Stimulated activated CD4-positive, alpha-beta T cell treated with anti-CD3 and anti-CD28 coated beads, Interleukin-1b, Interleukin-23, amount 100 ng/mL, for 48 hours (primary cell): ENCODE measurements at places on chromosomes 6 and 20.

DNA sequence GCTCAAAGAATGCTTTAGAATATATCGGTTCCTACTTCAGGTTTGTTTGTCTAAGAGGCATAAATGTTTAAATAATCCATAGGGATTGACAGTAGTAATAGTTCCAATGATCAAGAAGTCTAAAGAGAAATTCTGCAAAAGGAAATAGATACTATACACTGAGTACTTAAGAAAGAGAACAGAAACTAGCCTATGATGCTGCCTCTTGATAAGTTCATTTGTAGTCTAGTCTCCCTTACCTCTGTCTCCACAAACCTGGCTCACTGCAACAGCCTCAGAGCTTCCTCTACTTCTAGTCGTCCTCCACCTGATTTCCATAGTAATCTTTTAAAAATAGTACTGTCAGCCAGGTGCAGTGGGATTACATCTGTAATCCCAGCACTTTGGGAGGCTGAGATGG is 511.8 kb downstream of the LMBRD1 start:
- DNase-seq = no peak

DNA sequence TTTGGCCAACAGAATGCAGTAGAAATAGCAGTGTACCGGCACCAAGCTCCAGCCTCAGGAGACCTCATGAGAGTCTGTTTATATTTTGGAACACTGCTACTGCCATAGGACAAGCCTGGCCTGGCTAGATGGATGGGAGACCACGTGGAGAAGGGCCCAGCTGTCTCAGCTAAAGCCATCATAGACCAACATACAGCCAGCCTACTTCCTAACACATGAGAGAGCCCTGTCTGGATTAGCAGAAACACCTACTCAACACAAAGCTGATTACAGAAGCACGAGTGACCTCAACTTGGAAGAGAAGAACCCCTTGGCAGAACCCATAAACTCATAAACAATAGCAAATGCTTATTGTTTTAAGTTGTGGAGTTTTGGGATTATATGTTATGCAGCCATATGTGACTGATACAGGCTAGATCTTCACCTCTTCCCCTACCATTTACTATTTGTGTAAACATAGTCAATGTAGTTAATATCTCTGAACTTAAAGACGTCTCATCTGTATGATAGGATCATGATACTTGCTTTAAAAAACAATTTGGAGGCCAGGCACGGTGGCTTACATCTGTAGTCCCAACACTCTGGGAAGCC is 199.4 kb upstream of the ZNF217 start:
- DNase-seq = no peak

DNA sequence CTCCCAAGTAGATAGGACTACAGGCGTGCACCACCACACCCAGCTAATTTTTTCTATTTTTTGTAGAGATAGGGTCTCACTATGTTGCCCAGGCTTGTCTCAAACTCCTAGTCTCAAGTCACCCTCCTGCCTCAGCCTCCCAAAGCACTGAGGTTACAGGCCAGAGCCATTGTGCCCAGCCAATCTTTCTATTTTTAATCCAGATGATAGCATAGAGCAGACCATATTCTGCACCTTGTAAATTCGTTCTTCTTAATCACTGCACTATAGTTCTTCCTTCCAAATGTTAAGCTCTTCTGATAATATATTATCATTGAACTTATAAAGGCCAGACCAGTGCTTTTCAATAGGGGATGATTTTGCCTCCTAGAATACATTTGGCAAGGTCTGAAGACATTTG is 24.0 kb upstream of the CNKSR3 start:
- no peak for DNase-seq

DNA sequence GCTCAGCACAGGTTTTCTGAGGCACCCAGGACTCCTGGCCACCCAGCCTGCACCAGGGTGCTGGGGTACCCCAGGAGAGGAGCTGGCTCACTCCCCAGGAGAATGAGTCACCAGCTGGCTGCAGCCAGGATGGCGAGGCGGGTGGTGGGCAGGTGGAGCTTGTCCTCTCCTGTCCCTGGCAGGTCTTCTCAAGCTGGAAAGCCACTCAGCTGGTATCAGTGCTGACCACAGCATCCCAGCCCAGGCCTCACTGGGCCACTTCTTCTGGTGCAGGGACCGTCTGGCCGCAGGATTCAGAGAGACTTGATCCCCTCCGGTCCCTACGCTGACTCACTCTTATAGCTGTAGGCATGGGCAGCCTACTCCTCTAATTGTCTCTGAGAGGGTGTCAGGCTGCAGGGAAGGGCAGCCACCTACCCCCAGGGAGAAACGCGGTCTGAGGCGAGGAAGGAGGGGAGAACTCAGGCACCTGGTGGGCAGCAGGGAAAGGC is 22.2 kb downstream of the TFEB start:
- no peak for DNase-seq

DNA sequence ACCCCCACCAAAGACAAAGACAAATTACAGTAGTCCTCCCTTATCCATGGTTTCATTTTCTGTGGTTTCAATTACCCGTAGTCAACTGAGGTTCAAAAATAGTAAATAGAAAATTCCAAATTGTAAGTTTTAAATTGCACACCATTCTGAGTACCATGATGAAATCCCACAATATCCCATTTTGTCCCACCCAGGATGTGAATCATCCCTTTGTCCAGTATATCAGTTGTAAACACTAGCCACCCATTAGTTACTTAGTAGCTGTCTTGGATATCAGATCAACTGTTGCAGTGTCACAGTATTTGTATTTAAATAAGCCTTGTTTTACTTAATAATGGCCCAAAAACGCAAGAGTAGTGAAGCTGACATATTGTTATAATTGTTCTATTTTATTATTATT is 364.0 kb upstream of the ARID1B start:
- no peak for DNase-seq

DNA sequence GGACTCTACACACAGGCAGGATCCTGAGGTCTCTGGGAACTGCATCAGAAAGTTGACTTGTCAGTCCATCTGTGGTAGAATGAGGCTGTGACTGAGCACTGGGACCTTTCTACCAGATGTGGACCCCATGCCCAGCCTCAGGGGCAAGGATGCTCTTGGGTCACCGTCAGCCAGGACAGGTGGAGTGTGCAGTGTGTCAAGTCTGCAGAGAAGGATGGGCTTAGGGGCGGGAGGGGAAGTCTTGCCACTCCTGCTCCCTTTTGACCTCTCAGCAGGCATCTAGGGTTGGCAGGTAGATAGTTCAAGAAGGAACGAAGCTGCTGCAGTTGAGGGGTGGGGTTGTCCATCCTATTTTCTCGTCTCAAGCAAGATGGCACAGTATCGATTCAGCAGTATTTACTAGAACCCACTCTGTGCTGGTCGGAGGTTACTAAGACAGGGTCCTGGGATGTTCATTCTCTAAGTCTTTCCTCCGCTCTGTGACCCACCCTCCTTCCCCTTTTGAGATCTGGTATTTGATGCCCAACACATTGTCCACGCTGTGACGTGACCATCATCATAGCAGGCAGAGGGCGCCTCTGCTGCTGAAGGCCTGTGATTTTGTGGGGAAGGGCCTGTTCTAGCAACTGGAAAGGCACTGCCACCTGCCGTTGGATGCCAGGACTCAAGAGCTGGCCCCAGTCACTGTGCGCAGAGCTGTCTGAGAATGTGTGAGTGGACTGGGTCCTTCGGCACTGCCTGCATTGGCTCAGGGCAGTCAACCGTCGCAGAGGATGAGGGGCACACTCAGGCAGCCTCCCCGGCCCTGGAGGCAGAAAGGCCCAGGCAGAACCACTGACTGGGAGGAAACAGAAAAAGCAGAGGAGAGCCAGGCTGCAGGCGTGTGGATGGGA is 23.2 kb downstream of the RBCK1 start:
- DNase-seq = peak; percentile 40

DNA sequence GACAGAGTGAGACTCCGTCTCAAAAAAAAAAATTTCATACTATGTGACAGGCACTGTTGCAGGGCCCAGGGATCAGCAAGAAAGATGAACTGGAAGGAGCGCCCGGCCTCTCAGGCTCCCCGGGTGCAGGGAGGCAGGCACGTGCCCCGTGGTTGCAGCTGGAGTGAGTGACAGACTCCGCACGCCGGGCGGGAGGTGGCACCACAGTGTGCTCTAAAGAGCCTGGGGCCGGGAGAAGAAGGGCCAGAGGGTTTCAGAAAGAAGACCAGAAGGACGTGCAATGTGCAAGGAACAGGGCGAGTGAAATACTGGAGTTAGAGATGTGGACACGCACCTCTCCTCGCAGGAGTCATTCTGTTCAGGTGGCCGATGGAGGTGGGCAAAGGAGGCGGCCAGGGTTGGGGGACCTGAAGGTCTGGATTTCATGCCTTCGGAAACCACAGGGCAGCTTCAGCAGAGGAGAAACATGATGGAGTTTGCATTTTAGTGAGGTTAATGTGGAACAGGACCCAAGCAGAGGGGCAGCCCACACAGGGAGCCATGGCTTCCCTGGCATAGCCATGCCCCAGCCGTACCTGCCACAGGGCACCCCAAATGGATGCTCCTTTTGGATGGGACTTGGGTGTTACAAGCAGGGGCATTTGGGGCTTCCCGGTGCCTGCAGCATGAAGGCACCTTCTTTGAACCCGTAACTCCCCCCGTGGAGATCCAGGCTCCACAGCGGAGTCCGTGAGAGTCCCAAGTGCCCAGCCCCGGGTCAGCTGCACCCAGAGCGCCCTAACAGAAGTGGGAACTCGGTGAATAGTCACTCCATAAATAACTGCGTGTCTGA is 226.2 kb downstream of the ERMARD start:
- no peak for DNase-seq

GRCh38 chr20:50004229-50004628 is 21.4 kb downstream of the SNAI1 start:
- no peak for DNase-seq

DNA sequence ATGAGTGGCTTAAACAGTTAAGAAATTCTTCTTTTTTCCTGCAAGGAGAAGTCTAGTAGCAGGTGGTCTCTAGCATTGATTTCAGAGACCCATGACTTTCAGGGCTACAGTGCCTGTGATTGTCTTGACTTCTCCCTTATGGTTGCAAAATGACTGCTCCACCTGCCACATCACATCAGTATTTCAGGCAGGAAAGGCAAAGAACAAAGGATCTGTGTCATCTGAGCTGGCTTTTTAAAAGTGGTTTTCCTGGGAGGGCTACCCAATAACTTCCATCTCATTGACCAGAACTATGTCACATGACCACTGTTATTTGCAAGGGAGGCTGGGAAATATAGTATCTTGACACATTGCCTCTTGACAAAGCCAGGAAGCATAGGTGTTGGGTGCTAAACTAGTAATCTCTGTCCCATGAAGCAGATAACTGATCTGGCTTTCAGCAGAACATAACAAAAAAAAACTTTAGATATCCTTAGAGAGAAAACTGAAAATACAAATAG is 226.2 kb downstream of the DHX35 start:
- no peak for DNase-seq
